Amniotic stem cell (primary cell): ENCODE measurements at places on chromosomes 12 and 14.
A peak's percentile ranks its signal among the peaks of the same experiment; 100 is the strongest.

DNA sequence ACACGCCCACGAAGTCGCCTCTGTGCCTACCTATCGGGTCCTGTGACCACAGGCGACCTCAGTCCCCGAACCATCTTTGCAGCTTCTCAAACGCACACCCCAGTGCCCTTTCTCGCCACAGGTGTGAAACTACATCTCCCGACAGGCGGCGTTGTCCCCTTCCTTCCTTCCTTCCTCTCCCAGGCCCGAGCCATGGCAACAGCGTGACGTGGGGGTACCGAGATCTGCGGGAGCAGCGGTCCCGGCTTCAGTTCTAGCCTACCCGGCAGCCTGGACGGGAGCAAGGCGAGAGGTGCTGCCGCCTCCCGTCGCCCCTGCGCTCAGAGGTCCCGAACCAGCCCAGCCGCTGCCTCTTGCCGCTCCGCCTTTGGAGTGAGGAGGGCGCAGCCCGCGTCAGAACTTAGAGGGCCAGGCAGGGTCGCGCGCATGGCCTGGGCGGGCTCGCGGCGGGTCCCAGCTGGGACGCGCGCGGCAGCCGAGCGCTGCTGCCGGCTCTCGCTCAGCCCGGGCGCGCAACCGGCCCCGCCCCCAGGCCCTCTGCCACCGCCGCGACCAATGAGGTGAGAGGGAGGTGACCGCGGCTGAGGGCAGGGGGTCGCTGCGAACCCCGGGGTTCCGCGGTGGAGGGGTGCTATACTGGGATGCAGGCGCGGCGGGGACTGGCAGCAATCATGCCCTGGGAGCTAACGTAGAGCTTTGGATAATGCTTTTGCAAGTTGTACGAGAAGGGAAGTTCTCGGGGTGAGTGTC, at the start of gene COQ10A:
TSS of gene COQ10A (plus strand) at position 250 of the 750 bp plus-strand sequence. CDS start at position 427, 177 bp downstream.
- DNase-seq = peak; percentile 92

- DNase-seq = no peak
These were observed 277.7 kb downstream of the TMTC2 start for GRCh38 chr12:82964446-82964845.

- no peak for DNase-seq
These were observed 25.0 kb upstream of the NR1H4 start for GRCh38 chr12:100448656-100449055.

- no peak for DNase-seq
These were observed 3.6 kb downstream of the TNS2 start for GRCh38 chr12:53053218-53054111.

GRCh38 chr12:56957229-56958052, at the start of gene RDH16:
Gene RDH16 (minus strand): TSS chr12:56957608. CDS start chr12:56957462, 146 bp downstream.
- no peak for DNase-seq

DNA sequence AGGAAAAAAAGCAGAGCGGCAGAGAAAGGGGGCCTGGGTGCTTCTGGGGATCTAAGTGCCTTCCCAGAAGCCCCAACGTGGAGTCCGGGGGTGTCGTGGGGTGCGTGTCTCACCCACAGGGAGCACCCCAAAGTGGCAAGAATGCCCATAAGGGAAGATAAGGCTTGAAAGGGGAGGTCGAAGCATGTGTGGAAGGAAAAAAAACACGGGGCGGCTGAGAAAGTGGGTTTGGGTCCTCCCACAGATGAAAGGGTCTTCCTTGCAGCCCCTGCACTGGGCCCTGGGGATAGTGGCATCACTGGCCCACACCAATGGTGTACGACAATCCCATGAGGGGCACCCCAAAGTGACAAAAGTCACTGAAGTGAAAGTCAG, 275.5 kb downstream of the ALG10 start:
- DNase-seq = no peak

GRCh38 chr14:22177870-22178269, 411.2 kb downstream of the DAD1 start:
- no peak for DNase-seq

DNA sequence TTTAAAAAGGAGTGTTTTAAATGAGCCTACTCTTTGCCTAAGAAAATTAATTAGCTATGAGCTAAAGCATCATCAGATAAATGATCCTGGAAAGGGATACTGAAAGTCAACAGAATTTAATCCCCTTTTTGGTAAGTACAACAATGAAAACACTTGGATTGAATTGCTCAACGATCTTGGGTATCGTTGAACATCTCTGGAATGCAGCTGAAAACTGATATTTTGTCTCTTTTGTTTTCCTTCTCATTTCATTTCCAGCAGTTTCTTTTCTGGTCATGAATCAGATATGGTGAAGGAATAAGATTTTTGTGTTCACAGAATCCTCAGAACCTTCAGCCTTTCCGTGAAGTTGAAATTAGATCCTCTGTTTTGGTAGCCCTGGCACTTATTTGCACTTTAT, 771.2 kb downstream of the FSCB start:
- DNase-seq = no peak

- no peak for DNase-seq
These were observed 847 bp downstream of the MMP14 start for GRCh38 chr14:22837114-22837749.

DNA sequence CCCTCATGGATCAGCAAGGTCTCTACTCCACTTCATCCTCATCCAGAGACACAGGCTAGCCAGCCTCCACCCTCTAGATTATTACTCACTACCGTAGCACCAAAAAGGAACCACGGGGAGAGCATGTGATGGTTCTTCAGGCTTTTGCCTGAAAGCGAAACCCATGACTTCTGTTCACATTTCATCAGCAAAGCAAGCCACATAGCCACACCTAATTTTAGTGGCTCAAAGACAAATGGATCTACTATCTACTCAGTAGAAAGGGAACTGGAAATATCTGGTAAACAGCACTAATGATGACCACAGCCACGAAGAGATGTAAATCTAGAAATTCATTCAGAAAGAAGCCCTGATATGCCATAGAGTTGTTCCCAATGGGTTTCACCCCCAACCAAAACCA, 51.4 kb downstream of the VCPKMT start:
- DNase-seq = no peak

DNA sequence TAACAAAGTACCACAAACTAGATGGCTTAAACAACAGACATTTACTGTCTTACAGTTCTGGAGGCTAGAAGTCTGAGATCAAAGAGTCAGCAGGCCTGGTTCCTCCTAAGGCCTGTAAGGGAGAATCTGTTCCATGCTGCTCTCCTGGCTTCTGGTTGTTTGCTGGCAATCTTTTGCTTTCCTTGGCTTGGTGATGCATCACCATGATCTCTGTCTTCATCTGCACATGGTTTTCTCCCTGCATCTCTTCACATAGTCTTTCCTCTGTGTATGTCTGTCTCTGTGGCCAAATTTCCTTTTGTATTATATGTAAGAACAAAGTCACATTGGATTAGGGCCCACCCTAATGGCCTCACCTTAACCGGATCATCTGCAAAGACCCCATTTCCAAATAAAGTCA, 168.5 kb downstream of the CAPZA3 start:
- no peak for DNase-seq

GRCh38 chr12:15599266-15600037, 189.7 kb downstream of the EPS8 start:
- peak; percentile 29 for DNase-seq

DNA sequence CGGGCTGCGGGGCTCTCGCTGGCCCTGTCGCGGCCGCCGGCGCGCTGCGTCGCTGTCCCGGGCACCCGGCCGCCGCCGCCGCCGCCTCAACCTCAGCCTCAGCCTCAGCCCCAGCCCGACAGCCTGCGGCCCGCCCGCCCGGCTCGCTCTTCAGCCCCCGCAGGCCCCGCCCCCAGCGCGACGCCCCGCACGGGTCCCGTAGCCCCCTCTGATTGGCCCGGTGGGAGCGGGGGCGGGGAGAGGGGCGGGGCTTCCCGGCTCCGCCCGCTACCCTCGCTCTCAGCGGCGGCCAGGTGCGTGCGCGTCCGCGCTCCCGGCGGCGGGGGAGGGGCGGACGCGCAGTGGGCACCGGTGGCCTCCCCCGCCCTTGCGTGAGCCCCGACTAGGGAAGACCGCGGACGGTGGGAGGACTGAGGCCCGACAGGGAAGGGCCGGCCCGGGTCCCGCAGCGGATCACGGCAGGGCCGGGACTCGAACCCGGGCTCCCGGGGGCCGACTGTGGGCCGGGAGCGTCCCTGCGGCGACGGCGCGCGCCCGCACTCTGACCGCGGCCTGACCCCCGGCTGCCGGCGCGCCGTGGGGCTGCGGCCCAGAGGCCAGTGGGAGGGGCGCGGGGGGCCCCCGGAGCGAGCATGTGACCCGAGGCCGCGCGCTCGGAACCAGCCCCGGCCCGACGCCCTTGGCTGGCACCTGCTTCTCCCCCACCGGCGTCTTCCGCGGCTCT, at the start of gene PPP1R13B:
TSS of gene PPP1R13B (minus strand) at position 125 of the 724 bp plus-strand sequence. CDS start 268 bp downstream, outside the sequence.
- peak; percentile 52 for DNase-seq

- DNase-seq = no peak
These were observed 106.6 kb downstream of the DYRK2 start for GRCh38 chr12:67754933-67755697.

DNA sequence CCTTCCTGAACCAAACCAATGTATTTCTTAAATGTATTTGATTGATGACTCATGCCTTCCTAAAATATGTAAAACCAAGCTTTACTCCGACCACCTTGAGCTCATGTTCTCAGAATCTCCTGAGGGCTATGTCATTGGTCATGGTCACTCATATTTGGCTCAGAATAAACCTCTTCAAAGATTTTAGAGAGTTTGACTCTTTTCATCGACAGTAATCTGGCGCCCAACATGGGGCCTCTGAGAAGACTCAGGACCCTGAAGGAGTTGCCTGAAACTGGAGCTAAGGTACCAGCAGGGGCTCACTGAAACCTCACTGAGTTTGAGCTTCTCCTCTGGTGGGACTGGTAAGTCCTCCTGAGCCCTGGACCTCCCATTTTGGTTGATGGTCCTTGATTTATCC, 17.2 kb upstream of the PSMC1 start:
- no peak for DNase-seq

DNA sequence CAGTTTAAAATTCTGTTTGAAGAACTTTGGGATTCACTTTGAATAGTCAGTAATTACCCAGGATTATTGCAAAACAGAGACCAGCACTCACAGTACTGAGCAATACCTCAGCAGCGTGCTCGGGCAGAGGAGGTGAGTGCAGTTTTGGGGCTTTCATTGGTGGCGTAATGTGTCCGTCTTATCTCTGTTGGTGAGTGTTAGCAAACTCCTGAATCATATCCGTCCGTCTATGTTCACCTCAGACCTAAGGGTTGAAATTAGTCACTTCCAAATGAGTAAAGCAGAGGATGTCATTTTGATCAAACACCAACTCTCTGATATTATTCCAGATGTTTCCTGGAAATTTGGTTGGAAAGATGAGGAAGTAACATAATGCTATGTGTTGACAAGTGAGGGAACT, 82.8 kb downstream of the BORCS5 start:
- DNase-seq = no peak

DNA sequence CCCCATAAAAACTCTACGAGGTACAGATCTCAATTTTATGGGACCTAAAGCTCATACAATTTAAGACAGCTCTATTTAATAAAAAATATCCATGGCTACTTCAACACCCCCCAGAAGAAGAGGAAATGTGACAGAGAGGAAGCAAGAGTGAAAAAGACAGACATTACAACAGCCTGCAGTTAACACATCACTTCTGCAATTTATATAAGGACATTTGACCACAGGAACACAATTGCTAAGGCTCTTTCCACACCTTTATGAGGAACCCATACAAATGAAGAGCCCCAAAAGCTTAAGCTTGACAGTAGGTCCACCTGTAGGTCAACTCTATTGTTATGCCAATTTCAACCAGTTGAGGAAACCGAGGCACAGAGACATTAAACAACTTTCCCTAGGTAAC, 5.6 kb downstream of the OR10P1 start:
- no peak for DNase-seq

GRCh38 chr14:57486767-57487379, 6.8 kb downstream of the CCDC198 start:
- no peak for DNase-seq

DNA sequence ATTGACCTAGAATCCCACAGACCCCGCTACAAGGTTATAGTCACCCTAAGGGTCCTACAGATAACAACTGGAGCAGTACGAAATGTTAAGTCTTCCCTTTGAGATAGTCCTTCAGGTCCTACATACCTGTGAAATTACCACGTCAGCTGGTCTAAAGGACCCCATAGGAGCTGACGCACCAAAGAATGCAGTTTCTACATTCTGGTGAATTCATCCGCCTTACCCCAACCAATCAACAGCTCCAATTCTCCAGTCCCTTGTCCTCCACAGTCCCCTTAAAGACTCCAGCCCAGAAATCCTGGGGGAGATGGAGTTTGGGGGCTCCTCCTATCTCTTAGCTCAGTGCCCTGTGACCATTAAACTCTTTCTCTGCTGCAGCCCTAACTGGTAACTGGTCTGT, 36.2 kb upstream of the PRMT8 start:
- DNase-seq = no peak

GRCh38 chr14:63986789-63987533, 134.2 kb downstream of the SYNE2 start:
- no peak for DNase-seq

DNA sequence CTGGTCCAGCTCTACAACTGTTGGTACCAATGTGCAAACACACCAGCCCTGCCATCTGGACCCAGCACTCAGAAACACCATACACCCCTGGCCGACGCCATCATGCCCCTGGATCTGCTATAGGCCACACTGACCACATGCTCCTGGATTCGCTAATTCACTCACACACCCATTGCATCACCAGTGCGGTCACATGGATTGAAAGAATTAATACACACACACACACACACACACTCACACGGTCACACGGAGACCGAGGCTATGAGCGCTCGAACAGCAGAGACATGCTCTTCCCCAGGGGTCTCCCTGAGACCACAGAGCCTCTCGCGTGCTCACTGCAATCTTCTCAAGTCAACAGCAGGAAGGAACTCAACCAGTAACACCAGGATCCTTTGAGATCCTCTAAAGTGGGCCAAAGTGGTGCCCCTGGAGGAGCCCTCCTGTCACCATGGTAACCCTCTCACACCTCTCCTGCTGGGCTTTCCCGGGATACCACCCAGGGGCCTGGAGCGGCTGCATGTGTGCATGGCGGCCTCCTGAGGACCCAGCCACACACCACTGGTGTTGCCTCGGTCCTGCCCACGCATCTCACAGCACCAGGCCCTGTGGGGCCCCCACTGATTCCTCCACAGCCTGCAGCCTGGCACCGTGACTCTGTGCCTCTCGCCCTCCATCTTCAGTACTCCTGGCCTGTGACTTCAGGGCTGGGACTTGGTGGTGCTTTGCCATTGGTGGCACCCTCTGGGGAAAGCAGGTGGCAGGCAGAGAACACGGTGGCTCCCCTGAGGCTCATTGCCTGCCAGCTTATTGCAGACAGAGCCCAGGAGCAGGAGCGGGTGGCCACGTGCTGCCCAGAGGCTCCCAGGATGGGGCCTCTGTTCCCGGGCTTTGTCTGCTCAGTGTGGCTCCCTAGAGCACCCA, 15.1 kb downstream of the LRTM2 start:
- DNase-seq = no peak

- DNase-seq = no peak
These were observed 349 bp upstream of the FAM177A1 start for GRCh38 chr14:35045798-35046047.

DNA sequence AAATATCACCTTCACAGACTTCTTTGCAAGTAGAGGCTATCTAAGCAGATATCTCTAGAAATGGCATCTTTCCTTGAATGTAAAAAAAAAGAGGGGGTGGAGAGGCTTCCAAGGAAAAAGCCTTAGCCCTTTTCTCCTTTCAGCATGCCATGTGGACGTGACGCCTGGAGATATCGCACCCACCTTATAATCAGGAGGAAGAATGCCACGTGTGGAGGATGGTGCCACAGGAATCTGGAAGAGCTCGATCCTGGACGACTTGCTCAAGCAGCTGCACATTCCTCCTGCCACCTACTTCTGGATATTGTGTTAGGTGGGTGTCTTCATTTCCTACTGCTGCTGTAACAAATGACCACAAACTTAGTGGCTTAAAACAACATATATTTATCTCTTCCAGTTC, 203.6 kb downstream of the NUAK1 start:
- DNase-seq = no peak
